ENCODE measurements at places on chromosomes 5 and 9.

DNA sequence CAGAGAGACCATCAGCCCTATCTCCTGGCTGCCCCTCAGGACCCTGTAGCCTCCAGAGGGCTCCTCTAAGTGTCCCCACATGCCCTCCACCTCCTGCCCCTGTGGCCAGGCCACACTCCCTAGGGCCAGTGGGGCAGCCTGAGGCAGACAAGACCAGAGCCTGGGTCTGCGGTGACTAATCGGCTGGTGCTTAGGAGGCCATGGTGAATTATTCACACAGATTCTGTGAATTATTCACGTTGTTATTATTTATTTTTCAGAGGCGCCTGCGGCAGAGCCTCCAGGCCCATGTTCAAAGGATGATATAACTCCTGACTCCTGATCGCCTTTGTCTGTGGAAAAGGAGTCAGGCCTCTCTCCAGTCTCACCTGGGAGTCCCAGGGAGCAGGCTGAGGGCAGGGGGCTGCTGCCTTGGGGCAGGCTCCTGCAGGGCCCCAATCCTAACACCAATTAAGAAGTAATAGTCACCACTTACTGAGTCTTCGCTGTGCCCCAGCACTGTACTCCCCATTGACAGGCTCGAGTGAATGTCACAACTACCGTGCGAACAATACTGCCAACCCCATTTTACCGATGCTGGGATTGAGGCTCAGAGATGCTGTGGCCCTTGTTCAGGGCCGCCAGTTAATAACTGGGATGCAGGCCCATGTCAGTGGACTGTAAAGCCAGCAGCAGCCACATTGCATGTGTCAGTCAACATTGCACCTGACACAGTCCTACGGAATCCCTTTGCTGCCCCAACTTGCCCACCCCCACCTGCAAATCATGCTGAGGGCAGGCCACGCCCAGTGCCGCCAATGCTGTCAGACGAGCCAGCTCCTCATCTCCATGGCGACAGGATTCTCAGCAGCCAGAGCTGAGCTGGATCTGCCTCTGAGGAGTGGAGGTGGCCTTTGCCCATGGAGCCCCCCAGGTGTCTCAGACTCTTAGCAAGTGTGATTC is 94.9 kb downstream of the PCDH1 start:
- no peak for DNase-seq

- no peak for DNase-seq
Observed at GRCh38 chr9:115350548-115350947, 232.6 kb upstream of the TNC start.

- DNase-seq, result no peak
Observed at GRCh38 chr5:93278896-93279295, 302.1 kb downstream of the NR2F1-AS1 start.

DNA sequence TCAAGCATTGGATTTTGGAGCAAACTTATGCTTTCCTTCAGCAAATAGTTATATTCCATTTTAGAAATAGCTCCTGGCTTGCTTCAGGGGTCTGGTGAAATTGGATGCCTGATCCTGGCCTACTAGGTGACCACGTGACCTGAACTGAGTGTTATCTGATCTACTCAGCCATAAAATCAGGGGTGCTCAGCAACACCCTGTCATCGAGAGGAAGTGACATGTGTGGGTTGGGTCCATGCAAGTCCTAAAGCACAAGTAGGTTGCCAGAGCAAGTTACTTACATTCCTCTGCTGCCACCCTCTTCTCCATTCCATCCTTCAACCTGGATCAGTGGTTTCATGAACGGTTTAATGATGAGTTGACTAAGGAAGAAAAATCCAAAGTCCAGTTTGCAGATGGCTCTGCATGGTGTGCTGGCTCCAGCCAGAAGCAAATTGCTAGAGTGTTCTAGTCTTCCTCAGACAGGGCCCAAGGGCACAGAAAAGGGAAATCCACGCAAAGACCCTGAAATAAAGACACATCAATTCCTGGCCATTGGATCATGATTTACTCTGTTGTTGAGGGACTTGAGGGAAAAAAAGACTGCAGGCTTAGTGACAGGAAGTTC is 2.8 kb upstream of the FAM193B start:
- DNase-seq, result no peak

- DNase-seq, result no peak
Observed at GRCh38 chr9:91845879-91846278, 104.1 kb downstream of the ROR2 start.

DNA sequence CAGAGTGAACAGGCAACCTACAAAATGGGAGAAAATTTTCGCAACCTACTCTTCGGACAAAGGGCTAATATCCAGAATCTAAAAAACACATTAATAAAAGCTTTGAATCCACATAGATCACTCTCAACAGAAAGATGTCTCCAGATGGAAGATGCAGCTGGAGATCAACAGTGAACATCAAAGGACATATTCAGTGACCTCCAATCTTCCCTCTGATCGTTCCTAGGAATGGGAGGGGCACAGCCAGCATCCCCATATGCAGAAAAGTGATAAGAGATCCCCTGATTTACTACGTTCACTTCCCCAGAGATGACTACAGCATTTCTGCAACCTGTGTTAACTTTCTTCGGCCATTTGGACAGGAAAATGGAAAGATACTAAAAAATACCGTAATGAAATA is 21.2 kb downstream of the OXCT1 start:
- no peak for DNase-seq

DNA sequence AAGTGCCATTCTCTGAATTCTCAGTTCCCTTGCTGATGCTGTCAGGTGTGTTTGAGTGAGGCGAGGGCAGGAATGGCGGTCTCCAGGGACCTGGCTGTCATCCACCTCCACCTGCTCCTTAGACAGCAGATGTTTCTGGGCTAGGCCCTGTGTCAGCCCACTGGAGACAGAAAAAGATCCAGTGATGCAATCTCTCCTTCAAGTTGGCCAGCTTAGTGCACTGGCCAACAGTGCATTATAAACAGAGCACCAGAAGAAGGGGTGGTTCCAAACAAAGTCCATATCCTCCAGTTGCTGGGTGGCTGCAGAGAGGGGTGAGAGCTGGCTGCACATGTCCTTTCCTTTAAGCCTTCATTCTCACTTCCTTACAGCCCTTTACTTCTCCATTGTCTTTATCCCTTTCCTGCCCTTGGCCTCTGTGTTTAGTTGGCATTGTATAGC is 26.5 kb downstream of the NANS start:
- no peak for DNase-seq

- DNase-seq, result no peak
Observed at GRCh38 chr5:39555788-39556187, 131.0 kb upstream of the DAB2 start.

DNA sequence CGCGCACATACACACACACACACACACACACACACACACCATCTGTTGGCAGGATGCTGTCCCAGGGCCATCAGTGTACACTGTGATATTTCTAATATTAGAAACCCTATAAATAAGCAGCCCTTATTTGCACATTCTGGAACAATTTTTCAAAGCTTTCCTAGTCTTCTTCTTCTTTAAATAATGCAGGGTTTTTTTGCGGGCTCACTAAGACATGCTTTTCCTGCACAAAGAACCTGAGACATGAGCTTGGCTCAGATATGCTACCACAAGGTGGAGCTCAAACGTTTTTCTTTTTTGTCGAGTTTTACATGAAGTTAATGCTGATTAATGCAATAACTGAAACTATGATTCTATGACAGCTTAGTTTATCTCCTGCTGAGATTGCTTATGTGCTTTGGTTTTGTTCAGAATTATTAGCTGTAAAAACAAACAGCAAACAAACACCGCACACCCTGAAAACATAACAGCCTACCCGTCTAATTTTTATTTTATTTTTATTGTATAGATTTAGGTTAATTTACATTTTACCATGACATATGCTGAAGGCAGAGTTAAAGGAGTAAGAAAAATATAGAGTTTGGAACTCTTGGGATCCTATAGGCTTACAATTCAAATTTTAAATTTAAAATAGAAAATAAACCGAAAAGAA is 95.8 kb downstream of the ALDH1A1 start:
- DNase-seq, result no peak

GRCh38 chr9:82363682-82364081 is 375.1 kb downstream of the SPATA31D1 start:
- DNase-seq, result no peak

DNA sequence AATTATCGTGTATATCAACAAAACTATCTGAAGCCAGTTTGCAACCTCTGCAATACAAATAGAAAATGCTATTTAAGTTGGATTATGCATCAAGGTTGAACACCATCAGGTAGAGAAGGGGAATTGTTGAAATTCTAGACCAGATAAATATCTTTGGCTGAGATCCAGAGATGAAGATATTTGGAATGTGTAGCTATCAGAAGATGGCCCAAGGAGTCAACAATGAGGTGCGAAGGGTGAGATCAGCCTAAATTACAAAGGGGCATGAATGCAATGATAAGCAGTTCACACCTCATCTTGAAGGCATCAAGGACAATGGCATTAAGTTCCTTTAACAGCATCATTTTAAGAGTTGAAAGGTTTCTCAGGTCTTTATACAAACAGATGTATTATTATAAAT is 572.1 kb upstream of the DMAC1 start:
- no peak for DNase-seq

- DNase-seq, result no peak
Observed at GRCh38 chr9:14924230-14925219, 14.3 kb upstream of the FREM1 start.

GRCh38 chr5:111129938-111130337 is 37.8 kb downstream of the WDR36 start:
- no peak for DNase-seq

GRCh38 chr5:111389390-111390082 is 122.8 kb downstream of the STARD4 start:
- DNase-seq, result no peak

GRCh38 chr9:69599232-69599971 is 72.8 kb downstream of the APBA1 start:
- DNase-seq, result no peak

GRCh38 chr5:98735806-98736507 is 37.5 kb upstream of the RGMB start:
- DNase-seq, result no peak

GRCh38 chr9:33297432-33297831 is 7.1 kb downstream of the NFX1 start:
- no peak for DNase-seq

- DNase-seq, result no peak
Observed at GRCh38 chr9:124306098-124306735, 48.5 kb downstream of the NEK6 start.

- no peak for DNase-seq
Observed at GRCh38 chr5:104345222-104346016, 782.8 kb upstream of the NUDT12 start.

- no peak for DNase-seq
Observed at GRCh38 chr5:881551-881935, 11.1 kb downstream of the BRD9 start.

DNA sequence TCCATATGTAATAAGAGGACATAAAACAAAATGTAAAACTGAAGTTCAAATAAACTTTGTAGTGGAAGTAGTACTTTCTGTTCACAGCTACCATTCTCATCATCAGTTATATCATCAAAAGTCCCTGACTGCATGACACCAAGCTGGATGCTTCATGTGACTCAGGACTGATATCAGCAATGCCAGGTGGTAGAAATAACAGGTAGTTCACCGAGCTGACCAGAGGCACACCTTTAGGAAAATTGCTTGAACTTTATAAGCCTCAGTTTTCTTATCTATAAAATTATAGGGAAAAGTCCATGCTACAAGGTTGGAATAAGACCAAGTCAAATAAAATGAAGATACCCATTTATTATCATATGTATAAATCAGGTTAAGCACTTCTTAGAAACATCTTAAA is 124.9 kb upstream of the PTGER4 start:
- DNase-seq, result no peak

GRCh38 chr5:177312649-177313181 is 1.0 kb upstream of the MXD3 start:
- peak; percentile 60 for DNase-seq

GRCh38 chr5:126376443-126376842 is 46.8 kb upstream of the GRAMD2B start:
- no peak for DNase-seq

GRCh38 chr9:37466037-37466709 is 923 bp upstream of the ZBTB5 start:
- peak; percentile 58 for DNase-seq

GRCh38 chr9:6106711-6107339 is 91.4 kb upstream of the RANBP6 start:
- DNase-seq, result no peak

DNA sequence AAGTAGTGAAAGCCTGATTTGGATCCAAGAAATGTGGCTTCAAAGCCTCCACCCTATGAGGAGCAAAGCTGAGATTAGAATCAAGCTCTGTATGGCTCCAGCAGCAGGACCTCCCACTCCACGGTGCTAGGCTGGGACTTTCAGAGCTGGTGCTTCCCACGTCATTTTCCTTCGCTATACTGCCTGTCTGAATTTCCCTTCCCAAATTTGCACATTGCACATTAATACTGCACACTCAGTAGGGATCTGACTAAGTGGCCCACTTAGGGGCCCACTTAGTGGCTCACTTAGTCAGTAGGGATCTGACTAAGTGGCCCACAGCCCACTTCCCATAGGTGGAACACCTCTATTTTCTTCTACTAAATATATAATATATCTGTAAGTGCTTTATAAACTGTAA is 14.1 kb upstream of the SPDL1 start:
- no peak for DNase-seq

DNA sequence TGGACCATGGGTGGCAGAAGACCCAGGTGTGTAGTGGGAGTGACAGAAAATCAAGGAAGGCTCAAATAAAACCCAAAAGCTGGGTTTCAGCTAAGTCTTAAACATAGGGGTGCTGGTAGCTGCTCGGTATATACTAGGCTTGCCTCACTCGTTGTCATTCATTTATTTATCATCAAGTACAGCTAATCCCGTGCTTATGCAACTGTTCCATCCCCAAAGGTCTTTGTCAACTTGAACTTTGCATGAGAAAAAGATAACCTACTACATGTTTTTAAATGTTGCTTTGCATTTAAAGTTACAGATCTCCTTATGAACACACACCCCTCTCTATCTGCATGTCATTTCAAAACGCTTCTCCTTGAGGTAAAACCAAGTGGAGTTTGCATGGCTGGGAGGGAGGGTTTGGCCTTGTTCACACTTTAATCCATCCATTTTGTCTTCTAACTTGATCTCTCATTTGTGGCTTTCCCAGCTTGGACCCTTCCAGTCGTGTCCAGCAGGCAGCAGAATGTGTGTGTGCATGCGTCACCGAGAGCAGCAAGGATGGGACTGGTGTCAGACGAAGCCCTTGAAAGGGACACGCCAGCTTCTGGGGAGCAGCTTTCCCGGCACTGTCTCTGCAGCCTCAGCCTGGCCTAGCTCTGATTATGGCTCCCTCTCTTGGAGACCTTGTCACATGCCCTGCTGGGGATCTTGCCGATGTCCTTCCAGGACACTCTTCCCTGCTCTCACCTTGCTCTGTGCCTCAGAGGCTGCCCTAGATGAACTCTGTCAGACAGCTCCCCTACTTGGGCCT is 133.5 kb downstream of the GADD45G start:
- DNase-seq, result no peak

All from NK-92 treated with Interleukin-12 subunit alpha and Interleukin-12 subunit beta, amount 100 ng/mL, for 24 hours (cell line).